ENCODE measurements at places on chromosomes 2 and 18. TPM values are rescaled to one million over a fixed set of nuclear protein-coding genes. Genes with fewer than 3 reads are reported as not detected.

- DNase-seq: no peak
- no peaks in the 10 kb centered on the region for H3K4me1 ChIP-seq
- no peak overlapping the region for H3K27ac ChIP-seq
- H3K36me3 ChIP-seq: no peaks in the 10 kb centered on the region
- H3K4me3 ChIP-seq: no peak overlapping the region
Measured at GRCh38 chr2:184906709-184907108, 308.4 kb downstream of the ZNF804A start.

The DPY30 gene
- 51.5 TPM for total RNA-seq

DNA sequence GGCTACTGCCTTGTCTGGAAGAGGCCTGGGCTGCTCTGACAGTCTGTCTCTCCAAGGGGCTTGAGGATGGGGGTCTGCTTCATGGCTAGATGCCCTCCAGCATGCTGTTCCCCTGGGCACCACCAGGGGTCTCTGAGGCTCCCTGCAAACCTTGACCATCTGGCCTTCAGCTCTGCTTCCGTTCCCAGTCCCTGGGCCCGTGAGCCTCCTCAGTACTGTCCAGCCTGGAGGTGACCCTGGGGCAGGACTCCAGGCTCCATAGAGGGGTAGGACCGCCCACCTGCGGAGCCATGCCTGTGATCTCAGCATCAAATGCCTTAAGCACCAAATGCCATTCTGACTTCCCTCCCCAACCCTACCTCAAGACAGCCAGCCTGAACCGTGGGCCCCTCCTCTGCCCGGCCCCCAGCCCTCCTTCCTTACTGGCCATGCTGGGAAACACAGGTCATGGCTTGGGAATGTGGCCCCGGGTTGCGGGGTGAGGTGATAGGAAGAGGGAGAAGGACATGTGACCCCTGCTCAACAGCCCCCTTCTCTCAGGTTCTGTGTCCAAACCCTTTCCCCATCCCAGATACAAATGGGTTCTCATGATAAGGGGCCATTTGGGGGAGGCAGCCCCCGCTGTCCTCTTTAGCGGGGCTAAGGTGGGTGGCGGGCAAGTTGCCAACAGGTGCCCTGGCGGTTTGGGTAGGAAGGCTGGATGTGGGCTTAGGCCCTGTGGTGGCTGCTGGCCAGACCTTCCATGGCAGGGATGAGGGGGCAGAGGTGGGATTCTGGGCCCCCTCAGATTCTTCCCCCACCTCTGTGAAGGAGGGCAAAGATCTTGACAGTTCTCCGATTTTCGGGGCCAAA, 25.0 kb downstream of the SPEG start:
- peak overlapping the region; percentile 57 for H3K4me3 ChIP-seq
- H3K4me1 ChIP-seq: peaks cover 39% of the 10 kb centered on the region
- H3K27me3 ChIP-seq: no peaks in the 10 kb centered on the region
- peak; percentile 88 for DNase-seq

The UGT1A3 gene
- total RNA-seq: not detected

- peaks cover 13% of the 10 kb centered on the region for H3K4me1 ChIP-seq
- H3K36me3 ChIP-seq: no peaks in the 10 kb centered on the region
- H3K27me3 ChIP-seq: no peaks in the 10 kb centered on the region
- H3K27ac ChIP-seq: no peak overlapping the region
- no peak overlapping the region for H3K4me3 ChIP-seq
Measured at GRCh38 chr2:53516650-53517049, 251.0 kb upstream of the CHAC2 start.

The DOK1 gene
- 46.0 TPM for total RNA-seq

- H3K36me3 ChIP-seq: peaks cover 32% of the 10 kb centered on the region
- H3K27ac ChIP-seq: no peak overlapping the region
- no peak overlapping the region for H3K4me3 ChIP-seq
- DNase-seq: no peak
- H3K4me1 ChIP-seq: peaks cover 10% of the 10 kb centered on the region
Measured at GRCh38 chr2:61233581-61233980, 71.6 kb downstream of the C2orf74 start.
